Left forelimb (tissue), 1 donor: ENCODE measurements at places on chromosomes 2 and 18.

GRCh38 chr2:48049371-48049770 is 143.1 kb upstream of the FBXO11 start:
- DNase-seq = no peak

- peak; percentile 40 for DNase-seq
Observed at GRCh38 chr2:71516253-71516888, 63.0 kb downstream of the DYSF start.

DNA sequence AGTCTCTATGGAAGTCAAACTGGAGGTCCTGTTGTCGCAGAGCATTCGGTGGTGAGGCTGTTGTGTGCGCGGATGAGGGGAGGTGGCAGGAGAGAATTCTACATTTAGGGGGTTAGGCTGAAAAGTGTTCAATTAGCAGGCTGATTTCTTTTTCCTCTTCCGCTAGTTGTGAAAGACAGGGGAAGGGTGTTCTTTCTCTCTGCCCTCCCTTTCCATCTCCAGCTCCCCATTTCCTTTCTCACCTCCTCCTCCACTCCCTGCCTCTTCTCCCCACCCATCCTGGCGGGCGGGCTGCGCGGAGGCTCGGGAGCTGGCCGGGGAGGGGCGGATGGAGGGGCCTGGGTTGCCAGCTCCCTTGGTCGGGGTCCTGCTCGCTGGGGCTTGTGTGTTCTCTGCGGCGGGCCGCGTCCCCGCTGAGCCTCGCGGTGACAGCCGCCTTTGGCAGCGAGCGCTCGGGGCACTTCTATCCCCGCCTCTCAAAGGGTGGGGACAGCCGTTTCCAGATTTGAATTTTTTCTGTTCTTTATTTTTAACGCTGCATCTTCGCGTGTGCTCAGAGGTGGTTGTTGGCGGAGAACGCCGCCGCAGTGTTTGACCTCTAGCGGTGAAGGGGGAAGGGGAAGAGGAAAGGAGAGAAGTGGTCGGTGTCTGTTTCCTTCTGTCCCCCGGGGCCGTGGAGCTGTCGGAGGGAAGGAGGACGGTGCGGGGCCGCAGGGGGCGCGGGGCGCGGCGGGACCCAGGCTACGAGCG is 3.6 kb downstream of the SOX11 start:
- DNase-seq = peak; percentile 82

DNA sequence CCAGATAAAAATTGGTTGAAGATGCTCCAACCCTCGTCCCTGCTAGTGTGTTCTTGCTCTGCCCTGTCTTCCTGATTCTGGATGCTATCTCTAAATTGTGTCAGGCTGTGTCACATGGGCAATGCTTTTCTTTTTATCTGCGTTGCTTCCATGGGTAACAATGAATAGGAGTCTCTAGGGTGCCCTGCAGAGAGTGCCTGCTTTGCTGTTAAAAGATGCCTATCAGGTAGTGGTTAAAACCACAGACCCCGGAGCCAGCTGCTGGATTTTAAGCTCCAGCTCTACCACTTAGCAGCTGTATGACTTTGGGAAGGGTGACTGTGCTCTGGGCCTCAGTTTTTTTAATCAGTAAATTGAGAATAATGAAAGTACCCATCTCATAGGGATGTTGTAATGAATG is 340.3 kb downstream of the PLCL1 start:
- DNase-seq = no peak

DNA sequence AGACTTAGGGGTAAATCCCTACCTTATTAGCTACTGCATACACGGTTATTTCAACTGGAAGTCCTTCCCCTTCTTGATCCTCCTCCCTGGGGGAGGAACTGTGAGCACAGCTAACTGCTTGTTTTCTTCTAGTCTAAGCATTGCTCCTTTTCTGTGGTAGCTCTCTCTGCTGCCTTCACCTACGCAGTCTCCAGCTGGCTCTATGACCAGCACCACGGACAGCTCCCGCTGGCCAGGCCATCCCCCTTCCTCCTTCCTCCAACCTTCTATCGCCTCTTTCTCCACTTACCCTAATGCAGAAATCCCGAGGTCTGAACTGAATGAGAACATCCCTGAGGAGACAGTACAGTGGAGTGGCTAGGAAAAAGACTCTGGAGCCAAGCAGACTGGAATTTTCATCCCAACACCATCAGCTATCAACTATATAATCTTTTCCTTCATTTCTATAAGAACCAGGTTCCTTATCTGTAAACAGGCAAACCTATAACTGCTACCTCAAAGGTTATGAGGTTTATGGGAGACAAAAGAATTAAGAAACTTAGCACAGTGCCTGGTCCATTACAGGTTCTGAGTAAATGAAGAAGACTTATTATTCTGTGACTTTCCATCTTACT is 4.7 kb upstream of the CFAP65 start:
- no peak for DNase-seq

GRCh38 chr2:48943436-48943835 is 187.9 kb upstream of the LHCGR start:
- DNase-seq = no peak
